ENCODE measurements at places on chromosomes 4 and X.

GRCh38 chrX:10833299-10834169 is 213.1 kb upstream of the MID1 start:
- DNase-seq: no peak

- no peak for DNase-seq
These were observed 160.4 kb downstream of the CRLF2 start for GRCh38 chrX:1052021-1052420.

DNA sequence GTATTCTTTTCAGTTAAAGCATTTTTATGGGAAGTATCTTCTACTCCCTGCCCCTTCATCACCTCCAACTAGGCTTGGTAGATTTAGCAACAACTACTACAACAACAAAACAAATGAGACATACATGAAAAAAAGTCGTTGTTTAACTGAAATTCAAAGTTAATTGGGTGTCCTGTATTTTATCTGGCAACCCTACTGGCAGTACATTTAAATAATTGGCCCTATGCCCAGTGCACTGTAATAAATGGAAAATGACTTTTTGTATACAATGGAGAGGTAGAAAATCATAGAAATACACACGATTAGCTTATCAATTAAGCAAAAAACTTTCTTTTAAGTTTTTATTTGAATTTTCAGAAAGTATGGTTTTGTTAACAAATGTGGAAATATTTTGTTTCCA is 21.4 kb upstream of the CLGN start:
- DNase-seq: no peak

- no peak for DNase-seq
These were observed 146.8 kb upstream of the NALF2 start for GRCh38 chrX:69357317-69357716.

GRCh38 chr4:48336146-48336870 is 5.0 kb upstream of the SLAIN2 start:
- DNase-seq: no peak

- DNase-seq: no peak
These were observed 76.7 kb downstream of the CPEB2 start for GRCh38 chr4:15078682-15079642.

GRCh38 chr4:128854433-128854832 is 44.9 kb downstream of the JADE1 start:
- DNase-seq: no peak

GRCh38 chr4:53195815-53196661 is 169.8 kb downstream of the SCFD2 start:
- DNase-seq: no peak

DNA sequence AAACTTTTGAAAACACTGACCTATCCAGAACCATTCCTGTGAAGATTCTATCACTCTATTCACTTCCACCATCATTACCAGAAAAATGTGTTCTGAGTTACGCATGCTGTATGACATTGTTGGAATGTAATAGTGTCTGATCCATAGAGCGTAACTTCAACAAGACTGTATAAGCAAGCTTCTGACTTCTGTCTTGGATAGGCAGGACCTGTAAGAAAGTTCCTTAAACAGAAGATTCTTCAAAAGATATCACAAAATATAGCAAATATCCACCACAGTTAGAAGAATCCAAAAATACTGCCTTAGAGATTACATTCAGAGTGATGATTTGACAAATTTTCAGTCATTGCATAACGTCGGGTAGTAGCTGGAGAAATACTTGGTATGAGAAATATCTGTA is 14.0 kb upstream of the SPOCK3 start:
- DNase-seq: no peak

DNA sequence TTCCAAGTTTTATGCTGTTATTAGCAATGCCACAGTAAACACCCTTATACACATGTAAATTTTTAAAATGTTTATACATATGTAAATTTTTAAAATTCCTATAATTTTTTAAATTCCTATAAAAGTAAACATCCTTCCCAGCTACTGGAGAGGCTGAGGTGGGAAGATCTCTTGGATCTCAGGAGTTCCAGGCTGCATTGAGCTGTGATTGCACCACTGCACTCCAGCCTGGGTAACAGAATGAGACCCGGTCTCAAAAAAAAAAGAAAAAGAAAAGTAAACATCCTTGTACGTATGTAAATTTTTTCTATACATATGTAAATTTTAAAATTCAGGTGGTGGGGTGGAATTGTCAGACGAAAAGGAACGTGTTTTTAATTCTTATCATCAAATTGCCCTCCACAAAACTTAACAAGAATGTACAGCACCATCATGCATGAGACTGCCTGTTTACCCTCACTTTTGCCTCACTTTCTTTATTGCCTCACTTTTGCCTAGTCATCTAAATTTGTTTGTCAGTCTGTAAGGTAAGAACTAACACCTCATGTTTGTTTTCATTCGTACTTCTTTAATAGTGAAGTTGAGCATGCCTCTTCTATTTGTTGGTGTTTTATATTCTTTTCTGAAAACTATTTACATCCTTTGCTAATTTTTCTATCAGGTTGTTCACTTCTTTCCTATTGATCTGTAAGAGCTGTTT is 8.0 kb downstream of the SLC7A3 start:
- DNase-seq: no peak

DNA sequence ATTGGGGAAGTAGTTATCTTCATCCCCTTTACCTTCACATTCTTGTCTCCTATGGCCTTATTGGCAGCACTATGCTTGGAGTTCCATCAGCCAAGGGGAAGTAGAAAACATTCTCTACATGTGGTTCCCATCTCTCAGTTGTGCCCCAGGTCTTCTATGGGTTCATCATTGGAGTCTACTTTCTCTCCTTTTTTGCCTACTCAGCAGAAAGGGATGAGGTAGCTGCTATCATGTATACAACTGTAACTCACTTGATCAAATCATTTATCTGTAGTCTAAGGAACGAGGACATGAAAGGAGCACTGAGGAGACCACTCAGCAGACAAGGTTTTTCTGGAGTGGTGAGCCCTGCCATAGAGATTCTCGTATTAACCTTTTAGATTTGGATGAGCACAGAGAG is 119.0 kb upstream of the OR13H1 start:
- no peak for DNase-seq

- no peak for DNase-seq
These were observed 65.0 kb upstream of the FMR1 start for GRCh38 chrX:147846676-147847075.

- DNase-seq: no peak
These were observed 177.4 kb downstream of the COL25A1 start for GRCh38 chr4:109125084-109125483.

DNA sequence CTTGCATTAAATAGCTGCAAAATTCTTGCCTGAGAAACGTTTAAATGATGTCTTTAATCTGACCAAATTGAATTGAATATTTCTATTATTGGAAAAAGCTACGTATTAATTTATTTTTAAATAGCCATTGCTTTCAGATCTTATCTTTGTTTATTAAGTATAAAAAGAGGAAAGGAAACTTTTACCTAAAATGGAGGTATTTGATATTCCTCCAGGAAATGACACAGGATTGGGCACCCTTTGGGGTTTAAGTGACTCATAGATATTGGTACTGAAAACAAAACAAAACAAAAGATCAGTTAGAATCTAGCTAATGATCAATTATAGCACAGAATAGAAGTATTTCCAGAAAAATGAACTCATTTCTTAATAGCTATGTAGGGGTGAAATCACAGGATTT is 34.1 kb downstream of the PLS3 start:
- peak; percentile 30 for DNase-seq

GRCh38 chr4:111066447-111066846 is 443.6 kb upstream of the PITX2 start:
- DNase-seq: peak; percentile 45

DNA sequence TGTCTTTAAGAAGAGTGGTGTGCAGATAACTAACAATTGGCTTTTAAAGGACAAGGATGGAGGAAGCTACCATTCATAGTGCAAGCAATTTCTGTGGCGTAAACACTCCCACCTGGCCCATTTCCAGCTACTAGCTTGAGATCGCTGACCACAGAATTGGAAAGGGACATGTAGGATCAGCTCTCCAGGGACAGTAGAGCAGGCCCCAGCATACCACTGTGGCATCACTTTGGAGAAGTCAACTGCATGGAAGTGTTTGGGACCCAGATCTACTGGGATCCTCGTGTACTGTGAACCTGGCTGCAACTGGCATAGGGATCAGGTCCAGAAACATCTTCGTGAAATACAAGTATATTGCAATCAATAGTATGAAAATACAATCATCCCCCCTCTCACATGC is 515.0 kb downstream of the INPP4B start:
- no peak for DNase-seq

DNA sequence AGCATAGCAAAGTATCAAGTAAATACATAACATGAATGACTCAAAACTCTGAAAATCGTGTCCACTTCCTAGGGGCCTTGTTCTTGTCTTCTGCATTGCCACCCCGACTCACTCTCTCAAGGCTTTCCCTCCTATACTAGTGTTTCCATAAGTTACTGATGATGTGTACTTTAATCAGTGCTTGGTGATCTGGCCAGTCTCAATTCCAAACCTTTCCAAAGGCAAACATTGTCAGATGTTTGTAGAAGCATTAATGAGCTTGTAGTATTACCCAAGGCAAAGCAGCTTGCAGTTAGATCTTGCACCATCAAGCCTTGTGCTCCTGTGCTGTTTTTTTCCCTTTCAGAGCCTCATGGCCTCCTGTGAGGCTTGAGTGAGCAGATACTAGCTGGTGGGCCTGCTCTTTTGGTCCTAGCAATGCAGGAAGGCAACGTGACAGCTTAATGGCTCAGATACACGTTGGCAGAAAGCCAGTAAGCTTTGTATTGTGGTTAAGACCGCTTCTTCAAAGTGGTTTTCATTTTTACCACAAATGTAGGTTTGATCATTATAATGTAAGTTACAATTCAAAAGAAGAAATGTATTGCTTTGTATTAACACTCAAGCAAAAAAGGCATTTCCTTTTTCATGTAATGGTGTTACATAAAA is 51.8 kb downstream of the RBPJ start:
- DNase-seq: peak; percentile 75

DNA sequence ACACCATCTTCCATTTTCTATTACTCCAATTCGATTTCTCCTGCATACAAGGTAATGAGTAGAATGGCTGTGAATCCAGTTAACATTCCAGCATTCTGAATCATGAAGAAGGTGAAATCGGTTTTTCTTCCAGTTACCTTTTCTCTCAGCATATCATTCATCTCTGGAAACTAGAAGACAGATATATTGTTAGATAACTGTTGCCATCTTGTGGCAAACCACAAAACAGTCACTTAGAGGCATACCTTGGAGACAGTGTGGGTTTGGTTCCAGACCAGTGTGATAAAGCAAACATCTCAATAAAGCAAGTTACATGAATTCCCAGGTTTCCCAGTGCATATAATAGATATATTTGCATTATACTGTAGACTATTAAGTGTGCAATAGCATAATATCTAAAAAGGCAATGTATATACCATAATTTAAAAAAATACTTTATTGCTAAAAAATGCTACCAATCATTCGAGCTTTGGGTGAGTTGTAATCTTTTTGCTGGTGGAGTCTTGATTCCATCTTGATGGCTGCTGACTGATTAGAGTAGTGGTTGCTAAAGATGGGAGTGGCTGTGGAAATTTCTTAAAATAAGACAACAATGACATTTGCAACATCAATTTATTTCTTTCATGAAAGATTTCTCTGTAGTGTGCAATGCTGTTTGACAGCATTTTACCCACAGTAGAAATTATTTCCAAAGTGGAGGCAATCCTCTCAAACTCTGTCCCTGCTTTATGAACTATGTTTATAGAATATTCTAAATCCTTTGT is 82.1 kb downstream of the SLC39A8 start:
- DNase-seq: peak; percentile 54

DNA sequence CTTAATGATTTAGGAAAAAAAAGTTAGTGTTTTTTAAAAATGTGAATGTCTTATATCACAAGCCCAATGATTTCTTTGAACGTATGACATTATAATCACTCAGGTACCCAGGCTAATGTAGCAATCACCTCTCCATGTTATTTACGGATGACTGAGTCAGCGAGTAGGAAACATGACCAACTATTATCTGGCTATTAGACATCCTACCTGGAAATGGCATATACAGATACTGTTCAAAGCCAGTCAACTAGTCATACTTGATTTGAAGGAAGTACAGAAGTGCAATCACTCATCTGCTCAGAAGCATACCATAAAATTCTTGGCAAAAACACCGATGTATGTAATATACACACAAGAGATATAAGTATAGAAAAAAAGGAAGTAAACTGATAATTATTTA is 732.5 kb downstream of the ARAP2 start:
- no peak for DNase-seq

- DNase-seq: peak; percentile 50
These were observed 59.8 kb downstream of the PTCHD1 start for GRCh38 chrX:23394421-23394820.

DNA sequence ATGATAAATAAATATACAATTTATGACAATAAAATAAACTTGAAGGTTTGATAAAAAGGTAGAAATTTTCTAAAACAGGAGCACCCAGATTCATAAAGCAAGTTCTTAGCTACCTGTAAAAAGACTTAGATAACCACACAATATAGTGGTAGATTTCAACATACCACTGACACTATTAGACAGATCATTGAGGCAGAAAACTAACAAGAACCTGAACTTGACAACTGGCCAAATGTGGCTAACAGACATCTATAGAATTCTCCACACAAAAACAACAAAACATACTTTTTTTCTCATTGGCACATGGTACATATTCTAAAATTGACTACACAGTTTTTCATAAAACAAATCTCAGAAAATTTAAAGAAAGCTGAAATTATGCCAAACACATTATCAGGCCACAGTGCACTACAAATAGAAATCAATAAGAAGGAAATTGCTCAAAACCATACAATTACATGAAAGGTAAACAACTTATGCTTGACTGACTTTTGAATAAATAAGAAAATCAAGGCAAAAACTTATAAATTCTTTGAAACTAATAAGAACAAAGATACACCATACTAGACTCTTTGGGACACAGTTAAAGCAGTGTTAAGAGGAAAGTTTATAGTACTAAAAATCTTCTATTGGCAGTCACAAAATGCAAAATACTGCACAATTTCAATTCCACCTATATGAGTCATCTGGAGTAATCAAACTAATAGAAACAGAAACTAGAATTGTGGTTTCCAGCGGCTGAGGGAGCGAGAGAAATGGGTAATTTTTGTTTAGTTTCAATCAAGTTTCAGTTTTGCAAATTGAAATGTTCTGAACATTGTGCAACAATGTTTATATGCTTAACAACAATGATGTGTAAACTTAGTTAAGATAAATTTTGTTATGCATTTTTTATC is 925.6 kb downstream of the SH3BGRL start:
- DNase-seq: no peak

DNA sequence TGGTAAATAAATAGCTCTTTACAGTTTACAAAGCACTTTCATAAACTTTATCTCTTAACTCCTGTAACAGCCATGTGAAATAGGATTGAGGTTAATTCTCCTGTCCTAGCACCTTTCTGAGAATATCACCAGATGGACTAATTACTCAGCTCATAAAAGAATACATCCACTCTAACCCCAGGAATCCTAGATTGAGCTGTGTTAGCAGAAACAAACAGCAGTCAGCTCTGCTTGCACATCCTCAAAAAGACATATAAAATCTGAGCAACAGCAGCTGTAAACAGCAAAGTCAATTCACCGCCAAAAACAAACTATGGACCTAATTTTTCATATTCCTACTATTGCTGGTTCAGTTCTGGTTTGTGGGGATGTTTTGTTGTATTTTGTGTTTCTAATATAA is 182.8 kb downstream of the QDPR start:
- DNase-seq: no peak

- peak; percentile 99 for DNase-seq
These were observed 509.6 kb upstream of the DIPK2B start for GRCh38 chrX:45710081-45710801.

Data from HT1080 (cell line).